ENCODE measurements at places on chromosomes 3 and 15.
A peak's percentile ranks its signal among the peaks of the same experiment; 100 is the strongest.

DNA sequence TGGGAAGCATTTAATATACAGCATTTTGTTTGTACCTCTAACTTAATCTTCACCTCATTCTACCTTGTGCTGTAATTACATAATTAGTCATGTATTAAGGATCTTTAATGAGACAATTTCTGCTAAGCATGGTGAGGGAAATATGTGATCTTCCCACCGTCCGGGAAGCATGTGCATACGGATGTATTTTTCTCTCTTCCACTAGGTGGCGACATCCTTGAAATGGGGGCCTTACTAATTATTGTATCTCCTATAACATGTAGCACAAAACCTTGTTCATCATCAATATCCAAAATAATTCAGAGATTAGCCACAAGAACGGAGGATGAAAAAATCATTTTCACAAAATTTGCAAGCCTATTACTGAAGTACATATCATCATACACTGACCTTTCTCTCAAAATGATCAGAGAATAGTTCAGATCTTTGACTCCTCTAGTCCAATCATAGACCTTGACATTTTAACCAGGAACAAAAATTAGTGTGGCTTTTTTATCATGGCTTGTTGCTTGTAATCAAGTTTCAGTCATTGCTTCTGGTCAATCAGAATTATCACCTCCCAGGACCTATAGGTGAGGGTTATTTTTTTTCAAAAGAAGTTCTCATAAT, 148.9 kb upstream of the GBE1 start:
- peak; percentile 62 for DNase-seq

DNA sequence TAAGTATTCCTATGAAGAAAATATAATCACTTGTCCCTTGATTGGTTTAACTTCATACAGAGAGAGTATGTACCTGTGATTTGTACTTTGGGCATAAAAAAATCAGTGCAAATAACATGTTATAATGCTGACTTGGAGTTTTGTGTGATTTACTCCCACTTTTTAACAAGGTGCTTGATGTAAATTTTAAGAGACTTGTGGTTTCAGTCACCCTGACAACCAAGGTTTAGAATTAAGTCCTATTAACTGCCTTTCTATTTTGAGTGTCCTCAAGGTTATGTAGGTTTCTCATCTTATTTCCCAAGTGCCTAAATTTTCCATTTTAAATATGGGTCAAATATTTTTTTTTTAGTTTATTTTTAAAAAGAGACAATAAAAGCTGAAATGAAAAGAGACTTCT, 244.6 kb downstream of the CADPS start:
- no peak for DNase-seq

GRCh38 chr3:14340960-14341708, 61.3 kb upstream of the SLC6A6 start:
- no peak for DNase-seq

- DNase-seq = peak; percentile 17
Observed at GRCh38 chr3:101888653-101889052, 39.3 kb downstream of the NFKBIZ start.

GRCh38 chr15:41936649-41937567, 35.4 kb downstream of the EHD4 start:
- DNase-seq = peak; percentile 75

DNA sequence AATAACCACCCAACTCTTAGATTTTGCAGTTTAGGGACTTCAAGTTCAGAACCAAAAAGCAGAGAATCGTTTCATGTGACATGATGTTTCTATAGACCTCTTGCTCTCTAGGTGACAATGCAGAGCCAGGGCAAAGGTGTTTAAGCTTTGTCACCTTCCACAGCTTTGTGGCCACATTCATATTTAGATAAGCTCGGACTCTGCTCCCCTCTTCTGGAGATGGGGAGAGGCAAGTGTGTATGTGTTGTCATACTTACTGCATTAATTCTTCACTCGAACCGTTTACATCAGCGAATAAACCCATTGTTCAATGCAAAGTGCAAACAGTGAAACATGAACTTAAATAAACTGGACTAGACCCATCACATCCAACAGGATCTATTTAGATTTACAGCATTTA, 33.2 kb downstream of the ST3GAL6 start:
- no peak for DNase-seq
